Ascending aorta (tissue), 2 donors: ENCODE measurements at places on chromosomes 4 and X.
A peak's percentile ranks its signal among the peaks of the same experiment; 100 is the strongest.

- DNase-seq = no peak
Measured at GRCh38 chr4:128527351-128527750, 239.7 kb upstream of the PGRMC2 start.

- no peak for DNase-seq
Measured at GRCh38 chrX:22969411-22969810, 30.3 kb upstream of the DDX53 start.

DNA sequence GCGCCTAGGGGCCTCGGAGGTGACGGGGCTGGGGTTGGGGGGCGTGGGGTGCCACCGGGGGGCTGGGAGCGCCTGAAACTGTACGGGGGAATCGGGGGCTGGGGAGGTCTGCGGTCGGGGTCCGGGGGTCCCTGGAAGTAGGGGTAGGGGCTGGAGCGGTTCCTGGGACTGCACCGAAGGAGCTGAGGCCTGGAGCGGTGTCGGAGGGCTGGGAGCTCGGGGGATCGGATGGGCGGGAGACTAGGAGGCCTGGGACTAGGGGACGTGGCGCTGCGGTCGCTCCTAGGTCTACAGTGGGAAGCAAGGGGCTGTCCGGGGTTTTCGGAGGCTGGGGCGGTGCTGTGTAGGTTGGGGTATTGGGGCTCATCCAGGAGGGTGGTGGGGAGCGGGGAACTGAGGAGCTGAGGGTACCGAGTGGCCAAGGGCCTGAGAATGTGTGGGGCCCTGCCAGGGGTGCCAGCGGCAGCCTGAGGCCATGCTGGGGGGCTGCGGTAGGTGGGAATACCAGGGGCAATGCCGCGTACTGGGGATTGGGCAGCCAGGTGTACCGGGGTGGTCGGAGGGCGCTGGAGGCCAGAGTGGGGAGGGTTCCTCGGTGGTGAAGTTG, 562 bp downstream of the AKAP17A start:
- no peak for DNase-seq

DNA sequence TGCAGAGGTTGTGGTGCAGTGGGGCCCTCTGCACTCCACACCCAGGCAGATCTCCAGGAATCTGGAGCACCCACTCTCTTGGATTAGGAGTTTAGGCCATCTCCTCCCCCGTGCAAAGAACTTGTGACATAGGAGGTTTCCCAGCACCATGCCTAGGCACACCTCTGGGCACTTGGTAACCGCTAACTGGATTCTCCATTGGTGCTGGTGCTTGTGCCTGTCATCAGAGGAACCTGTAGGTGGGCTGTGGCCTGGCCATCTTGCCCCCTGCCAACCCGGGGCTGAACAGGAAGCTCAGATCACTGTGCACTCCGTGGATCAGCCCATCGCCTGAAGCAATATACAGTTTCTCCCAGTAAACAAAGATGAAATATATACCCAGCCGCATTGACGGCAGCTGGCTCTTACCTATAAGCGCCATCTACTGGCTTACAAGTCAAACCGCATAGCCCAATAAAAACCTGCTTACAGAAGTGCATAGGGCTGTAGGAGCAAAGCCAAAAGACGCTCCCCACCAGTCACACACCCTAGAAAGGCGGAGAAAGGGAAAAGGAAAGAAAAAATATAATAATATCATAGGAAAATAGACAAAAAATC, 19.1 kb upstream of the TEX13B start:
- no peak for DNase-seq

DNA sequence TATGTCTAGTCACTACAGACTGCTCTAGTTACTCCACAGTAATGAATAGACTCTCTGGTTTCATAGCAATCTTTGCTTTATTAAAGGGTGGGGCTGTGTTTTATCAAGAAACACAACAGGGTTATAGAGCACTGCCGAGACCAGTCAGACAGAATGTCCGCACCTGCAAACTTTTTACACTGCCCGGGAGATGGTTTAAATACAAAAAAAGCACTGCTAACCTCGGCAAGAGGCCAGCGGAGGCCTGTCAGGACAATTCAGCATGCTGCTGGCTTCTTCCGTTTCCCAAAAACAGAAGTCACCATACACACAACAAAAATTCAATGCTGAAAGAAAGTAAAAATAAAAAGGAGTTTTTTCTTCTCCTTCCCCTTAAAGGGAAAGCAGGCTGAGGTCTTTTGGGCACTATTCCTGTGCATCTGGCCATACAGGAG, 67.4 kb downstream of the IRF2 start:
- no peak for DNase-seq

DNA sequence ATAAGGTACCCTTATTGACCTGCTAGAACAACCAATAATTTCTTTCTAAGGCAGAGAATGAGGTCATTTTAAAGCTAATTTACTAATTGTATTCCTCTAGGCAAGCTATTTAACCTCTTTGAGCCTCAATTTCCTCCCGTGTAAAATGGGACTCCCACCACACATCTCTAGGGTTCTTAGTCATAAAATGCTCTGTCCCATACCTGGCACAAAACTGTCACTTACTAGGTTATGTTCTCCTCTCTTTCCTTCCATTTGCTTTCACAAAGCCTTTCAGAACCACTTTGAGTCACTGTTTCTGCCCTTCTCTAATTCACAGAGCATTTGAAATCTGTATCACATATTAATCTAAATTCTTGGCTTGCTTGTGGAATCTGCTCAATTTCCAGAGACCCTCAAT, 2.4 kb upstream of the GPR82 start:
- DNase-seq = no peak

GRCh38 chr4:186366326-186366725, 100.3 kb downstream of the F11 start:
- no peak for DNase-seq

DNA sequence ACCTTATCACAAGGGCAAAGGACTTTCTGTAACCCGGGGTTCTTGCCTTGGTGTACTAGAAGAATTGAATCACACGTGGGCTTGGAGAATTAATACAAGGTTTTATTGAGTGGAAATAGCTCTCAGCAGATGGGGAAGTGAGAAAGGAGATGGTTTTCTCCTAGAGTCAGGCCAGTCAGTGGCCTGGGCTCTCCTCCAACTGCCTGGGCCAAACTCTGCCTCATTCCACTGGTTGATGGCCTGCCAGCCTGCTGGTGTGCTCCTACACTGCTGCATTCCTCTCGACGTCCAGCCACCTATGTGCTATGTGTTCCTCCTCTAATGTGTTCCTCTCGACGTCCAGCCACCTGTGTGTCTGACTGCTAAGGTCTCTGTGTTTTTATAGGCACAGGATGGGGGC, 35.3 kb upstream of the SPIN2A start:
- no peak for DNase-seq

DNA sequence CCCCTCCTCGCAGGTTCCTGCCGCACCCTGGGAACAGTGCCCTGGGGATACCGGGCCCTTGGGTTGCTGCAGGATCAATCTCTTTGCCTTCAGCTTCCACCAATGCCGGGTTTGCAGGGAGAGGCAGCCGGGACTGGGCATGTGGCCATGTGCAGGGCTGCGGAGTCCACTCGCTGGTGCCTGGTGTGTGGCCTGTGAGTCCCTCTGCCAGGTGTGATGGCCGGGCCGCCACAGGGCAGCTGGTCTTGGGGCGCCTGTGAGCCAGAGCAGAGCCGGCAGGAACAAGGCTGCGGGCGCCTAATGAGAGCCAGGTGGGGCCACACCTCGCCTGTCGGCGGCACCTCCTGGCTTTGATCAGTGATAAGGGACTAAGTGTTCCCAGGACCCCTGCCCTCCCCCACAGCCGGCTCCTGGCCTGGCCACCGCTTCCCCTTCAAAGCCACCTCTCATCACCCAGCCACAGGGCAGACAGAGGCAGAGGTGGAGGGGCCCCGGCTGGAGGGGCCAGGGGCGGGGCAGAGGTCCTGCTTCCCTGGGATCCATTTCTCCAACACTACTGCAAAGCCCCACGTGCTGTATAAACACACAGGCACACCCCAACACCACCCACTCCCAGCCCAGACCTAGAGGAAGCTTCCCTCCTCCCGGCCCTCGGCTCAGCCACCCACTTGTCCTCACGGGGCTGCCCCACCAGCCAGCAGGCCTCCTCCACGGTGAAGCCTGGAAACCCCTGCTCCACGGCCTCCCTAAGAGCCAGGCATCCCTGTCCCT, 132.7 kb downstream of the CPZ start:
- DNase-seq = peak; percentile 40

GRCh38 chr4:76690011-76690905, 207.7 kb downstream of the SOWAHB start:
- no peak for DNase-seq

DNA sequence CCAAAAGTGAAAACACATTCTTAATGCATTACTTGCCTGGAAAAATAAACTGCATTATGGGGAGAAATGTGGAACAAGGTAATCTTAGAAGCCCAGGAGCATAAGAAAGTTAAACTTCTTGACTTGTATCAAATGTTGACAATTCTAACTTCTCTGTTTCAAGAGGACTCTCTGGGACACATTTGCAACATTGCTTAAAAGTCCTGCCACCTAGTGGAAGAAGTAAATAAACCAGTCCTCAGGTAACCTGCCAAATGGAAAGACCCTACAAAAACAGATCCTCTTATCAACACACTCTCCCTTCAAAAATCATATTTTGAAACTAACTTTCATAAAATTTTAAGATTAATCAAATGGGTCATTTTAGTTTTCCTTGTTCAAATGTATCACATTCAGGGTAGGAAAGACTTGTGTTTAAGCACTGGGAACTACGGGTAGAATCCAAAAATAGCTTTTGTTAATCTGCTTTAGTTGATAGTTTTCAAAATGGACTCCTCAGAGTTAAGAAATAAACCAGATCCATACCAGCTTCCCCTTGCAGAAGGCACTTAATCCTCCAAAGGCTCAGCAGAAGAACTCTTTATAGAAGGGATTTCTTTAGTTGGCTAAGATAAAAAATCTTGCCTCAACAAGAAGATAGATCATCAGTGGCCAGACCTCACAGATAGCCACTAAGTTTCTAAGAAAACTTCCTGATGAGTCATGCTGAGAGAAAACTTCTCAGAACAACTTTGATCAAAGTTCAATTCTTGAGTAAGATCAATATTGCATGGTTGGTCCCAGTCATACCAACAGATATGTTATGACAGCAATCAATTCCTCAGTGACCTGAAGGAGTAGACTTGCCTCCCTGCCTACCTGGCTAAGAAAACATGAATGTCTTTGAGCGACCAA, 141.7 kb downstream of the HHIP start:
- no peak for DNase-seq
